ENCODE measurements at places on chromosomes 4 and X.
A peak's percentile ranks its signal among the peaks of the same experiment; 100 is the strongest.

GRCh38 chrX:16796298-16796697 lies 10.0 kb downstream of the TXLNG start:
- no peak for DNase-seq

- no peak for DNase-seq
Observed at GRCh38 chr4:13261486-13262257, 222.5 kb downstream of the RAB28 start.

DNA sequence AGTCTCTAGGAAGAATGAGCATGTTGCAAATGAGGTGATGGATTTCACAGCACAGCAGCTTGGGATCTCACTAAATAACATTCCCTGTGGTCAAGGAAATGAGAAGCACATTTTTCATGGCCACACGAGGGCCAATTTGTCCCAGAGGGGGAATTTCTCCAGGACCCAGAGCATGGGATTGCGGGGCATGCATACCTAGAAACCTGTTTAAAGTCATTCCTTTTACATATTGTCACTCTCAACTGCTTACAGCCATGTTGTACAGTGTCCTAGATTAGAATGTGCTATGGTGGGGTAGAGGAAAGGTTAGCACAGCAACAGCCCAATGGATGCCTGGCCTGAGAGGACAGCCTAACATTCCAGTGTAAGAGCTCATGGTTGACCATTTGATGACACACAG lies 37.4 kb upstream of the NLGN4X start:
- no peak for DNase-seq

DNA sequence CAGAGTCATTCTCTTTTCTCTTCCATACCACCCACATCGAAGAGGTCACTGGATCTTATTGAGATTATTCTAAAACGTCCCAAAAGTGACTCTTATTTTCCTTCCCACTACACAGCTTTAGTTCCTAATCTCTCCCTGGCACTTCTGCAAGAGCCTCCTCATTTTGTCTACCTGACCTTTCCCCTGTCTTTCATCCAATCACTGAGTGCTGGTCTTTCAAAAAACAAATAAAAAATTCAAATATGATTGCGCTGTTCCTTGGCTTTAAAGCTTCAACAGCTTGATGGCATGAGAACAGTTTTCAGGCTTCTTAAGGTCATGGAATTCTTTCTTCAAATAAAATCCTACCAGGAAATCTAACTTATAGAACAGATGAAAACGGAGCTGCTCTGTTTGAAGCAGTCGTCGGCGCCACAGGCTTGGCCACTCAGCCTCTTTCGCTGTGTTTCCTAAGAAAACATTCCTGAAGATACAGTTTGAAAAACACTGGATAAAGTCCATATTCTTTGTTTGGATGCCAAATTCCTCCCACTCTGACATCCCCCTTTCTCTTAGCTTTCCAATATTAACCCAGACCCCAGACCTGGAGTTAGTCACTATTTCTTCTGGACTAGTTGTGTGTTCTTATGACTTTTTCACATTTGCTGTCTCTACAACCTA lies 12.5 kb downstream of the SYTL5 start:
- no peak for DNase-seq

GRCh38 chrX:103376118-103376978 lies at the start of gene BEX3:
Gene BEX3, plus strand, starts transcription at chrX:103376538. Its CDS starts 984 bp downstream, at chrX:103377522.
- peak; percentile 31 for DNase-seq

DNA sequence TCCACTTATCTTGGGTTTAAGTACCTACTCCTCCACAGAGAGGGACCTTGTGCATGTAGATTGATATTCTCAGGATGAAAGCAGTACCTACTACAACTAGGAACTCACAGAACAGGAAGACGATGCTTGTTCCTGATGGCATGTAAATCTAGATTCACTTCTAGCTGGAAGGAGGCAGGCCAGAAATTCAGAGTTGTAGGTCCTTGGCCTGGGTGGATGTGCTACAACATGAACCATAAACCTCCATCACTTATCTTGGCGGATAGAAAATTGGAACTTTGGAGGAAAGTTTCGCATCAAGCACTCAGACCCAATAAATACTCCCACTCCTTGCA lies 9.3 kb upstream of the SMIM20 start:
- no peak for DNase-seq

DNA sequence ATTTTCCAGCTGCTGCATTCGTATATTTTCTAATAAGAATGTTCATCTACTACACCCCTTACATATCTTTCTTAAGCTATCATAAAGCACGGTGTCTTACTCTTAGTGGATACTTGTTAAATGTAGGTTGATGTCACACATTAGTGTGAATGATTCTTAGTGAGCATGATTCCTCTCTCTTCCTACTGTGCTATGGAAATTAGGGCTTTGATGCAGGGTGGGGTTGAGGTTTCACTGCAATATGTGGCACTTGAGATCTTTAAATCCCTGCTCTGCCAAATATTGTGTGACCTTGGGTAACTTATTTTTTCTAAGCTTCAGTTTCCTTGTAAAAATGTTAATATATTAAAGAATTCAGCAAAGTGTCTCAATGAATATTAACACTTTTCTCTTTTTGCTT lies 188.4 kb downstream of the PDGFRA start:
- DNase-seq: no peak

GRCh38 chrX:22963196-22963595 lies 36.6 kb upstream of the DDX53 start:
- no peak for DNase-seq

DNA sequence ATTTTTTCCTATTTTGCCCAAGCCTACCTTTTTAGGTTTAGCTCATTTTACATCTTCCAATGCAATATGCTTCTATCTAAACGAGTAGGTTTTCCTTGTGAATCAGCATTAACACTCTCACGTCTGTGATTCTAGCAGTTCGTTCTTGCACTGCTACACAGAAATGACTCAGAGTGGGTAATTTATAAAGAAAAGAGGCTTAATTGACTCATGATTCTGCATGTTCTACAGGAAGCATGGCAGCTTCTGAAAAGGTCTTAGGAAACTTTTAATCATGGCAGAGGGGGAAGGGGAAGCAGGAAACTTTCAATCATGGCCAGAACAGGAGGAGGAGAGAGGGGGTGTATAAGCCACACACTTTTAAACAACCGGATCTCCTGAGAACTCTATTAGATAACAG lies 44.9 kb downstream of the SPANXN1 start:
- no peak for DNase-seq

Measured in C1 segment of cervical spinal cord (tissue), 14 donors.